ENCODE measurements at places on chromosomes 1 and 21.

GRCh38 chr21:45590246-45590725 lies 48.0 kb upstream of the SLC19A1 start:
- peak; percentile 74 for DNase-seq
- no peak overlapping the region for H3K4me3 ChIP-seq
- peaks cover 16% of the 10 kb centered on the region for H3K36me3 ChIP-seq
- no peak overlapping the region for H3K27ac ChIP-seq
- no peaks in the 10 kb centered on the region for H3K4me1 ChIP-seq

DNA sequence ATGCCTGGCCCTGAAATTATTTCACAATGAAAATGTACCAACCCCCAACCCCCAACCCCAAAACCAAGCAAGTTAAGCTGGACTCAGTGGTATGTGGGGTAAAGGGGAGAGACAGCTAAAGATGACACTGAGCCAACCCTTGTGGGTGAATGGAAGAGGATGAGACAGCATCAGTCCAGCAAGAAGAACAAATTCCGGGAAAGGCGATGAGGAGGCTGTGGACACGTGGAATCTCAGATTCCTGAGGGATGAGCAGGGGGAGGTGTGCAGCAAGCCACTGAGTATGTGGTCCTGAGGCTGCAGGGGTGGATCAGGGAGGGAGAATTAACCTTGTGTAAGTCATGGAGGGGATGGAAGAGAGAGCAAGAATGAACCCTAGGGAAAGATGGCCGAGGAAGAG lies 14.4 kb upstream of the ZNF362 start:
- no peaks in the 10 kb centered on the region for H3K36me3 ChIP-seq
- peaks cover 10% of the 10 kb centered on the region for H3K4me1 ChIP-seq
- H3K27ac ChIP-seq: no peak overlapping the region
- H3K27me3 ChIP-seq: peaks cover 1% of the 10 kb centered on the region
- DNase-seq: no peak
- no peak overlapping the region for H3K4me3 ChIP-seq

DNA sequence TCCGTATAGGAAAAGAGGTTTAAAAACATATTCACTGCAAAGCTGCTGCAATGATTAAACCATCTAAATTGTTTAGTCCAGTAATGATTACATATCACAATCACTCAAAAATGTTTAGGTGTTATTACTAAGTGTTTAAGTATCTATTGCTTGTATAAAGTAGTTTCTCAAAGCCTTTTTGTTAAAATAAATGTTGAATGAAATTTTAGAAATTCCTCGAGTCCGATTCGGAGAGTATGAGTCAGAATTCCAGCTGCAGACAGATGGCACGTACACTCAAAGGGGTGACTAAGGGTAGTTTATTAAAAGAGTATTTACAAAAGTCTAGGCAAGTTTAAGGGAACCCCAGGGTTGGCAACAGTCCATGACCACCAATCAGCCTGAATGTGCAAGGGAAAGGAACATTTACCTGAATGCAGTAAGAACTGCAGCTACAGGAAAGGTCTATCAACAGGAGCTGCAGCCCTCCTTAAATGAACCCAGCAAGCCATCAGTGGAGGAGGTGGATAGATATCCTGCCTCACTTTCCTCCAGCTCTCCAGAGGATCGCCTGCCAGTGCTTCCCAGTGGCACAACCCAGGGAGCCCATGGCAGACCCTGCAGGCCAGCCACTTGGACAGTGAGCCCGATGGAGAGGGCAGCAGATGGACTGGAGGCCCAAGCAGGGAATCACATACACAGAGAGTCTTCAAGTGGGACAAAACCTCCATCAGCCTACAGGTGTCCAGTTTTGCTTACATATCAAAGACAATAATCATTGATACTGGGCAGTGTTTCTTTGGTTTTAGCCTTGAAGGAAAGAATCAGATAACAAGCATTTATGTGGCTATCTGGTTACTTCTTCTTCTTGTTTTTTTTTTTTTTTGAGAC lies 92.1 kb upstream of the SLC44A3 start:
- H3K27ac ChIP-seq: no peak overlapping the region
- peaks cover 5% of the 10 kb centered on the region for H3K27me3 ChIP-seq
- DNase-seq: no peak
- no peaks in the 10 kb centered on the region for H3K4me1 ChIP-seq
- H3K4me3 ChIP-seq: no peak overlapping the region

GRCh38 chr1:170075186-170075585 lies 691 bp upstream of the KIFAP3 start:
- H3K27me3 ChIP-seq: no peaks in the 10 kb centered on the region
- no peak for DNase-seq
- H3K4me1 ChIP-seq: peaks cover 16% of the 10 kb centered on the region
- H3K36me3 ChIP-seq: peaks cover 13% of the 10 kb centered on the region

GRCh38 chr21:41142051-41142795 lies 25.7 kb upstream of the BACE2 start:
- H3K4me3 ChIP-seq: no peak overlapping the region
- H3K4me1 ChIP-seq: peaks cover 22% of the 10 kb centered on the region

GRCh38 chr1:21669258-21670058 lies at the start of gene RAP1GAP:
RAP1GAP (minus strand) TSS chr1:21669357; CDS start chr1:21620032, 49,325 bp downstream.
- H3K27ac ChIP-seq: no peak within 1 kb of the TSS
- H3K4me1 ChIP-seq: peaks cover 5% of the 10 kb centered on the region
- H3K27me3 ChIP-seq: peaks cover 22% of the 10 kb centered on the region
- no peaks in the 10 kb centered on the region for H3K36me3 ChIP-seq
- peak; percentile 31 for DNase-seq
- H3K4me3 ChIP-seq: no peak within 1 kb of the TSS

Data from endothelial cell (in vitro differentiated cells).